T-helper 2 cell treated with Interferon-gamma antibody and Interleukin-4, amounts not matched to agents 5 μg/mL and 100 μg/mL, for 36 hours (primary cell): ENCODE measurements at places on chromosomes 1 and 21.

GRCh38 chr21:39314143-39315027 lies 953 bp upstream of the BRWD1 start:
- peak overlapping the region; percentile 87 for H3K4me3 ChIP-seq
- peaks cover 36% of the 10 kb centered on the region for H3K4me1 ChIP-seq
- peaks cover 14% of the 10 kb centered on the region for H3K36me3 ChIP-seq
- H3K27ac ChIP-seq, result peak overlapping the region; percentile 97
- no peaks in the 10 kb centered on the region for H3K27me3 ChIP-seq

DNA sequence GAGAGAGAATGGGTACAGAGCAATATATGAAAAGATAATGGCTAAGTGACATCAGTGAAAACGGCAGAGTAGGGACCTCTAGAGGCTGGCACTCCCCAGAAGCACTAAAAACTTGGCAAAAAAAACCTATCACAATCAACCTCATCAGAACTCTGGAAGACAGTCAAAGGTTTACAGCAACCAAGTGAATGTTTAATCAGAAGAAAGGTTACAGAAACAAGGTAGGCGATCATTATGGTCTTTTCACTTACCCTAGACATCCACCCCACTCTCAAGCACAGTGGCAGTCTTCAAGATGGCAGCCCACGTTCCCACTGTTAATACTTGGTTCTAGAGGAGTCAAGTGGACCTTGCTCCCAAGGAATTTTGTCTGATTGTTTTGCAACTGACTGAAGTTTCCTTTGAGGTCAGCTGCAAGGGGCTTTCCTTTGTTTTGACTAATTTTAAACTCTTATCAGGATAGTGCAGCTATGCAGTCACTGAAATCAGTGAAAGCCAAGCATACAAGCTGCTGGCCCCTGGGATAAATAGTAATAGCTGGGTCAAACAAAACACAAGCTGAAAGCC lies 7.2 kb downstream of the KIFAP3 start:
- no peaks in the 10 kb centered on the region for H3K27me3 ChIP-seq
- no peak for DNase-seq
- H3K27ac ChIP-seq, result peak overlapping the region; percentile 7
- peaks cover 47% of the 10 kb centered on the region for H3K4me1 ChIP-seq
- peak overlapping the region; percentile 81 for H3K4me3 ChIP-seq
- H3K36me3 ChIP-seq, result peaks cover 4% of the 10 kb centered on the region

GRCh38 chr1:39352881-39353280 lies 138.6 kb upstream of the BMP8A start:
- no peak overlapping the region for H3K27ac ChIP-seq
- no peak for DNase-seq
- H3K4me3 ChIP-seq, result no peak overlapping the region
- H3K4me1 ChIP-seq, result no peaks in the 10 kb centered on the region

DNA sequence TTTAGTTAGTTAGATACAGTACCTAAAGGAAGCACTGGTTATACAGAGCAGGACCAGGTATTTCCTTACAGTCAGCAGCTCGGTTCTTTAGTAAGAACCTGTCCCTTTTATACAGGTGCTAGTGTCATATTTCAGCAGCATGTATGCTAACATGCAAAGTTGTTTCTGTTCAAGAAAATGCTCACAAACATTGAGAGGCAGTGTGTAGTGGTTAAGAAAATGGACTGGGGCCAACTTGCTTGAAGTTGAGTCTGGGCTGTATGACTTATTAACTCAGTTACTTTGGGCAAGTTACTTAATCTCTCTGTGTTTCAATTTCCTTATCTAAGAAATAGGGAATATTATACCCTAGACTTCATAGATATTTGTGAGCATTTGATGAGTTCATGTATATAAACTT lies 31.1 kb downstream of the AK4 start:
- H3K4me3 ChIP-seq, result no peak overlapping the region
- H3K27ac ChIP-seq, result no peak overlapping the region
- peaks cover 8% of the 10 kb centered on the region for H3K36me3 ChIP-seq
- peaks cover 10% of the 10 kb centered on the region for H3K4me1 ChIP-seq

DNA sequence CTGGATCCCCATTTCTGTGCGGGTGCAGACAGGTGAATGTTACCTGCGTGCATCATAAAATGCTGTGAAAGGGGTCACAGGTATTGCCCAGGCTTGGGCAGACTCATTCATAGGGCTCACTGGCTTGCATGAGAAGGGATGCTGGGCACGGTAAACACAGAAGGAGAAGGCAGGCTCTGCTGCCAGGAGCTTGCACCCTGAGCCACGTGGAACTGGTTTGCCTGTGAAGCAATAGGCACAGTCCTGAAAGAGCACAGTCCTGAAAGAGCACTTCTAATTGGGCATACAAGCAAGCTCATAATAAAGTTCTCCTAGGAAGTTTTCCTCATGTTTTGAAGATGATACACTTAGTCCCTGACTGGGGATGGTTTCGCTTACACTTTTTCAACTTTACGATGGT lies 40.9 kb downstream of the GALNT2 start:
- peaks cover 82% of the 10 kb centered on the region for H3K4me1 ChIP-seq
- DNase-seq, result no peak
- H3K27ac ChIP-seq, result peak overlapping the region; percentile 34
- no peak overlapping the region for H3K4me3 ChIP-seq
- H3K27me3 ChIP-seq, result no peaks in the 10 kb centered on the region

DNA sequence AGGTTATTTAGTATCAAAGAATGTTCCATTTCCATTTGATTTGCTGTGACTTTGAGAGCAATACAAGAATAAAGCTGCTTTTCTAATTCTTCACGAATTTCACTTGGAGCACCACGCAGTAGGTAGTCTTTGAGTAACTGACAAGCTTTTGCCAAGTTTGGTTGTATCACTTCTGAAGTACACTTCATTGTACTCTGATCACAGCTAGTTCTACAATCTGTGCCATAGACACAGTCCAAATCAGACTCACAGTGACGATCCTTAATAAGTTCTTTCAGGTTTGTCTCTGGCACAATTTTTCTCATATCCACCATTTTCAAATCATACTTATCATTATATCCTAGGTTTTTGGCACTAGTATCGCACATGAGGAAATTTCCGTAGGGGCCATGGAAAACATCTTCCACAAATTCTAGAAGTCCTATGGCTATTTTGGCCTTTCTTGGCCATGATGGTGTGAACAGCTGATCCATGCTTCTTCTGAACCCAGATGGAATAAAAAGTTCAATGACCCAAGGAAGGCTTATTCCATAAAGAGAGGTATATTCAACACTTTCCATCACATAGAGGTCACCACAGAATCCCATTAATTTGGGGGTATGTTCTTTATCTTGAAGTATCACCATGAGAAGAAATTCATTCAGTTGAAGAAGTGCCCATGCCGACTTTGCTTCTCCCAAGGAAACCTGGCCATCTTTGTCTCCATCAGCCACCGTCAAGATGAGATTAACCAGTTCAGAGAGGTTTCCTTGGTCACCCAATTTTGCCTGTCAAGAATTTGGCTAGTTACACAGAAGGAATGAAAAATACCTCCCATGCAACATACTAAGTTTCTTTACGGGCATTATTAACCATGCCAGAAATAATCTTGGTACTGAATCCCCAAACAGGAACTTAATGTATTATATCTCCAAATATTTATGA lies 11.9 kb downstream of the RPL5 start:
- peaks cover 54% of the 10 kb centered on the region for H3K36me3 ChIP-seq
- H3K4me3 ChIP-seq, result no peak overlapping the region
- peaks cover 12% of the 10 kb centered on the region for H3K4me1 ChIP-seq
- no peak overlapping the region for H3K27ac ChIP-seq
- no peak for DNase-seq
